Thoracic aorta (tissue), 2 donors: ENCODE measurements at places on chromosomes 11 and 22. TPM values are rescaled to one million over a fixed set of nuclear protein-coding genes. Genes with fewer than 3 reads are reported as not detected.

GRCh38 chr11:2927851-2928604 lies 1.2 kb downstream of the PHLDA2 start:
- H3K36me3 ChIP-seq = no peaks in the 10 kb centered on the region
- peak overlapping the region; percentile 85 for H3K4me3 ChIP-seq
- peaks cover 31% of the 10 kb centered on the region for H3K4me1 ChIP-seq
- no peak overlapping the region for H3K27ac ChIP-seq
- no peak for DNase-seq

GRCh38 chr11:7892059-7892699 lies 38.9 kb downstream of the OR10A6 start:
- H3K27me3 ChIP-seq = no peaks in the 10 kb centered on the region
- H3K4me1 ChIP-seq = no peaks in the 10 kb centered on the region
- no peak overlapping the region for H3K4me3 ChIP-seq
- no peak overlapping the region for H3K27ac ChIP-seq
- no peaks in the 10 kb centered on the region for H3K36me3 ChIP-seq

GRCh38 chr11:76215941-76216340 lies 9.6 kb upstream of the WNT11 start:
- no peaks in the 10 kb centered on the region for H3K27me3 ChIP-seq
- H3K36me3 ChIP-seq = no peaks in the 10 kb centered on the region
- no peak overlapping the region for H3K4me3 ChIP-seq
- no peaks in the 10 kb centered on the region for H3K4me1 ChIP-seq

GRCh38 chr11:44607987-44608386 lies 42.5 kb downstream of the CD82 start:
- no peaks in the 10 kb centered on the region for H3K36me3 ChIP-seq
- no peak for DNase-seq
- peak overlapping the region; percentile 66 for H3K27ac ChIP-seq
- H3K4me3 ChIP-seq = no peak overlapping the region
- H3K4me1 ChIP-seq = peaks cover 53% of the 10 kb centered on the region
- no peaks in the 10 kb centered on the region for H3K27me3 ChIP-seq

DNA sequence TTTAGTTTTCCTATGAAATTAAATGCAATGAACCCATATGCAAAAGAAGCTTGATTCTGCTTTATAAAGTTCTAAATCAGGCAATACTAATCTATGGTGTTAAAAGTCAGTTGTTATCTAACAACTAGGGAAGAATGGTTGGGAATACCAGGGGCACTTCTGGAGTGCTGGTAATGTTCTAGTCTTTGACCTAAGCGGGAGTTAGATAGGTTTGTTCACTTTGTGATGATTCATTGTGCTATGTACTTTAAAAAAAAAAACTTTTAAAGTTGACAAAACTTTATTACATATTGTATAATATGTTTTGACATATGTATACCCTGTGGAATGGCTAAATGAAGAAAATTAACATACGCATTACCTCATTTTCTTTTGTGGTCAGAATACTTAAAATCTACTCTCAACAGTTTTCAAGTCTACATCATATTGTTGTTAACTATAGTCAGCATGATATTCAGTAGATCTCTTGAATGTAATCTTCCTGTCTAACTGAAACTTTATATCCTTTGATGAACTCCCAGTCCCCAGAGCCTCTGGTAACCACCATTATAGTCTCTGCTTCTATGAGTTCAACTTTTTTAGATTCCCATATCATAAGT lies 39.2 kb downstream of the BIRC2 start:
- H3K27ac ChIP-seq = no peak overlapping the region
- H3K4me1 ChIP-seq = no peaks in the 10 kb centered on the region
- H3K27me3 ChIP-seq = no peaks in the 10 kb centered on the region
- no peak for DNase-seq
- no peak overlapping the region for H3K4me3 ChIP-seq

DNA sequence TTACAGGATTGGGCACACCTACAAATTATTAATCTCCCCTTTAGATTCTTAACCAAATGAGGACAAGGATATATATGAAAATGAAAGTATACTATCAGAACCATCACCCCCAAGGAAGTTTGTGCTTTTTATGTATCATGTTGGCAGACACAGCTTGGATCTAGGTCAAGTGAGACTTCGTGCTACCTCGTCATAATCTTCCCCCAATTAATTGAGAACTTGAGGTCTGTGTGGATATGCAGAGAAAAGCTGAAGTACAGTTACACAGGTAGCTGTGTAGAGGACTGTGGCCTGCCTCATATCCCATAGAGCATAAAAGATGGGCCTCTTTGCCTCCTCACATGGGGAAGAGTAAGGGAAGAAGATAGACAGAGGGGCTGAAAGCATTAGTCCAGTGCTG lies 45.6 kb downstream of the DNHD1 start:
- H3K4me3 ChIP-seq = no peak overlapping the region
- no peaks in the 10 kb centered on the region for H3K4me1 ChIP-seq
- H3K27me3 ChIP-seq = no peaks in the 10 kb centered on the region
- DNase-seq = no peak

DNA sequence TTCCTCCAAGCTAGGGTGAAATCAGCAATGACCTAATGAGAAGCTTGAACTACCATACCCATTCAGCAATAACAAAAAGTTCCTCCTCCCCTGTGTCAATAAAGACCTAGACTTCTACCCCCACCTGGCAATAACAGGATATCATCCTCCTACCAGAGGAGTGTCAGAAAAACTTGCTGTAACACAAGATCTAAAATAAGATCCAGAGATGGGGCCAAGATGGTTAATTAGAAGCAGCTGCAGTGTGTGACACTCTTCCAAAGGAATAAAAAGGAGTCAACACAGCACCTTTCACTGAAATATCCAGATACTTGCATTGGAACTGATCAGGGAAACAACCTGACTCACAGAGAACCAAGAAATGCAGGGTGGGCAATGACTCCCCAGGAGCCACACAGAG lies 84.4 kb upstream of the ARHGAP42 start:
- DNase-seq = no peak
- H3K27me3 ChIP-seq = no peaks in the 10 kb centered on the region
- no peaks in the 10 kb centered on the region for H3K4me1 ChIP-seq
- no peak overlapping the region for H3K27ac ChIP-seq
- H3K4me3 ChIP-seq = no peak overlapping the region

DNA sequence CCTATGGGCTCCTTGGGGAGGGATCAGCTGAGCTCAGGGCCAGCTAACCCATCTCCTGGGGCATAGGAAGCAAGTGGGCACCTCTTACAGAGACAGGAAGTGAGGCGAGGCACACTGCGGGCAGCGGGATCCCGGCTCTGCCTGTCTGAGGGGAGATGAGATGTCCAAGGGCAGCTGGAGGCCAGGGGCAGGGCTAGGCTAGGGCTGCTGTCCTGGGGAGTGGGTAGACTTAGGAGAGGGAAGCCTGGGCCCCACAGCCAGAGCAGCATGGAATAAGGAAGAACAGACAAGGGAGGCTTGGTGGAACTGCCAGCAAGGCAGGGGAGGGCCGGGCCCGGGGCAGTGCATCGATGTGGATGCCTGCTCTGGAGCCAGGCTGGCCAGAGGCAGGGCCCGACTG lies 76.3 kb downstream of the MORC2 start:
- H3K4me3 ChIP-seq = no peak overlapping the region
- no peak for DNase-seq

- H3K27ac ChIP-seq = no peak overlapping the region
- no peaks in the 10 kb centered on the region for H3K27me3 ChIP-seq
- no peaks in the 10 kb centered on the region for H3K36me3 ChIP-seq
Observed at GRCh38 chr11:104256525-104256924, 92.6 kb upstream of the PDGFD start.

DNA sequence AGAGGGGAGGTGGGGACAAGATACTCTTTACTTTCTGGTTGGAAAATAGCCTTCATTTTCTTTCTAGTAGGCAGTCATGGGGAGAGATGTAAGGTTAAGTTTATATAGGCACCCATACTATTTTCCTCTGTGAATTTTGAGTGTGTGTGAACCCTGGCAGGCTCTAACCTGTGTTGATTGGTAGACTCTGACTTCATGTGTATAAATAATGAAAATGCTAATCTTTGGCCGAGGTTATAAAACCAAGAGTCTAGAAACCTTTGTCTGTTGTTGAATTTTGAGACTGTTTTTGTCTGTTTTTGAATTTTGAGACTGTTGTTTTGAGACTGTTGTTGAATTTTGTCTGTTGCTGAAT lies 14.0 kb downstream of the TRIM44 start:
- H3K27ac ChIP-seq = no peak overlapping the region
- no peak for DNase-seq
- no peaks in the 10 kb centered on the region for H3K36me3 ChIP-seq
- no peaks in the 10 kb centered on the region for H3K27me3 ChIP-seq
- H3K4me3 ChIP-seq = no peak overlapping the region
- H3K4me1 ChIP-seq = peaks cover 23% of the 10 kb centered on the region

DNA sequence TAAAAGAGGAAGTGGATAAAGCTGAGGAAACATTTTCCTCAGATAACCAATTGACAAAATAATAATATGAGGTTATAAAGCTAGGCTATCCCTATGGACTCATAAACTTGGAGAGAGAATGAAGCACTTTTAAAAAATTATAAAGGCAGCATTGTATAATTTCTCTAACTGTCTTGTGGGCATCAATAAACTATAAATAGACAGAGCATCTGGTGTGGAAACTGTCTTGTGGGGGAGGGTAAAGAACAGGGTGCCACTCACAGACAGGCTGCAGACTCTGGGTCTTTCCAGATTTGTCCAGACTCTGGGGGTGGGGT lies 333.5 kb downstream of the BUD13 start:
- H3K4me1 ChIP-seq = no peaks in the 10 kb centered on the region
- no peaks in the 10 kb centered on the region for H3K27me3 ChIP-seq
- H3K36me3 ChIP-seq = no peaks in the 10 kb centered on the region
- no peak for DNase-seq

DNA sequence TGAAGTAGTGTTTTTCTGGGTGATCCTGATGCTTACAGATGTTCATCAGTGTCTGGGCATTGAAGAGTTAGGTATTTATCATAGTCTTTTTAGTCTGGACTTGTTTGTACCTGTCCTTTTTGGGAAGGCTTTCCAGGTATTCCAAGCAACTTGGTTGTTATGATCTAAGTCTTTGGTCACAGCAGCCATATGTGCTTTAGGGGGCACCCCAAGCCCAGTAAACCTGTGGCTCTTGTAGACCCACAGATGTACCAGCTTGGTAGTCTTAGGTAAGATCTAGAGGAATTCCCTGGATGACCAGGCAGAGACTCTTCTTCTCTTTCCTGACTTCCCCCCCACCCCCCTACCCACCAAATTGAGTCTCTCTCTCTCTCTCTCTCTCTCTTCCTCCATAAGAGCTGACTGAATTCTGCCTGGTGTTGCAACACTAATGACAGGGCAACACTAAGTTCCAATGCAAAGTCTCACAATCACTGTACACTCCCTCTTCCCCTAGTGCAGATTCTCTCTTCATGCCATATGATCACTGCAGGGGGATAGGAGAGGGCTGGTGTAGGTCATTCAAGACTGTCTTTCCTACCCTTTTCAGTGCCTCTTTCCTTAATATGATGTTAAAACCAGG lies 24.5 kb upstream of the MMP8 start:
- no peaks in the 10 kb centered on the region for H3K4me1 ChIP-seq
- no peak overlapping the region for H3K4me3 ChIP-seq
- no peaks in the 10 kb centered on the region for H3K27me3 ChIP-seq
- H3K36me3 ChIP-seq = no peaks in the 10 kb centered on the region
- H3K27ac ChIP-seq = no peak overlapping the region

GRCh38 chr11:83220260-83220659 lies 26.7 kb downstream of the ANKRD42 start:
- no peak for DNase-seq
- H3K27me3 ChIP-seq = no peaks in the 10 kb centered on the region
- H3K36me3 ChIP-seq = no peaks in the 10 kb centered on the region
- H3K4me1 ChIP-seq = no peaks in the 10 kb centered on the region
- no peak overlapping the region for H3K4me3 ChIP-seq
- no peak overlapping the region for H3K27ac ChIP-seq

DNA sequence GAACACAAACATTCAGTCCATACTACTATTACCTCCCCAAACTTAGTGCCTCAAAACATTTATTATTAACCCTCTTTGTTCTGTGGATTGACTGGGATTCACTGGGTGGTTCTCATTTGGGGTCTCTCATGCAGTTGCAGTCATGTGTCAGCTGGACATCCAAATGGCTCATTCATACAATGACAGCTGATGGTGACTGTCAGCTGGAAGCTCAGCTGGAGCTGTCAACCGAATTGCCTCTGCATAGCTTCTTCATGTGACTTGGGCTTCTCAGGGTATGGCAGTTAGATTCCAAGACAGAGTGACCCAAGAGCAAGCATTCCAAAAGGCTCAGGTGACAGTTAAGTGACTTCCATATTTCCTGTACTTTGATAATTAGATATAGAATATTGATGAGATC lies 85.2 kb downstream of the CCDC34 start:
- no peaks in the 10 kb centered on the region for H3K36me3 ChIP-seq
- no peak for DNase-seq
- no peaks in the 10 kb centered on the region for H3K27me3 ChIP-seq
- H3K27ac ChIP-seq = no peak overlapping the region
- no peak overlapping the region for H3K4me3 ChIP-seq
- peaks cover 22% of the 10 kb centered on the region for H3K4me1 ChIP-seq

DNA sequence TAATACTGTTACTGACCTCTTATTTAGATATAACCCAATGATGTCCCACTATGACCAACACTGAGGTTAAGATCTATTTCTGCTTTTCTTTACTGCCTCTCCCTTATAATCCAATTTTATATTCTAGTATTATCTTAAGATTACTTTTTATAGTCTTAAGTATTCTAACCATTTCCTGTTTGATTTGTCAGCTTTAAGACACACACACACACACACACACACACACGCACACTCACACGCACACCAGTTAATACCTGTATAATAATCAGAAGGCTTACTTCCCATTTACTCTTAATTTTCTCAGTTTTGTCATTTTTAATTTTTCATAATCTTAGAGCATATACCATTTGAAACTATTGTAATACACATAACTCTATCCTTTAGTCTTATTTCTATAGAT lies 226.0 kb upstream of the C11orf87 start:
- no peak overlapping the region for H3K27ac ChIP-seq
- no peaks in the 10 kb centered on the region for H3K27me3 ChIP-seq
- no peak for DNase-seq
- peaks cover 7% of the 10 kb centered on the region for H3K4me1 ChIP-seq
- H3K4me3 ChIP-seq = no peak overlapping the region

- no peak for DNase-seq
- H3K27ac ChIP-seq = no peak overlapping the region
- no peaks in the 10 kb centered on the region for H3K36me3 ChIP-seq
- H3K4me1 ChIP-seq = no peaks in the 10 kb centered on the region
- no peaks in the 10 kb centered on the region for H3K27me3 ChIP-seq
Observed at GRCh38 chr11:98566978-98567377, 453.8 kb upstream of the CNTN5 start.

MRGPRF gene
- 67.5 TPM for total RNA-seq

TRABD gene
- 40.6 TPM for total RNA-seq

FJX1 gene
- 19.2 TPM for total RNA-seq

BRSK2 gene
- total RNA-seq = 1.2 TPM

SCN3B gene
- total RNA-seq = 0.35 TPM

CNTF gene
- total RNA-seq = 4.7 TPM

GSTP1 gene
- 272 TPM for total RNA-seq
